HS-5 (cell line): ENCODE measurements at places on chromosomes 1 and 21.

- no peak for DNase-seq
Measured at GRCh38 chr1:19814681-19815503, at the start of gene RNF186. RNF186 (minus strand) TSS chr1:19815283; CDS start chr1:19815101, 182 bp downstream.

- no peak for DNase-seq
Measured at GRCh38 chr1:149877211-149877946, 22.0 kb upstream of the BOLA1 start.

DNA sequence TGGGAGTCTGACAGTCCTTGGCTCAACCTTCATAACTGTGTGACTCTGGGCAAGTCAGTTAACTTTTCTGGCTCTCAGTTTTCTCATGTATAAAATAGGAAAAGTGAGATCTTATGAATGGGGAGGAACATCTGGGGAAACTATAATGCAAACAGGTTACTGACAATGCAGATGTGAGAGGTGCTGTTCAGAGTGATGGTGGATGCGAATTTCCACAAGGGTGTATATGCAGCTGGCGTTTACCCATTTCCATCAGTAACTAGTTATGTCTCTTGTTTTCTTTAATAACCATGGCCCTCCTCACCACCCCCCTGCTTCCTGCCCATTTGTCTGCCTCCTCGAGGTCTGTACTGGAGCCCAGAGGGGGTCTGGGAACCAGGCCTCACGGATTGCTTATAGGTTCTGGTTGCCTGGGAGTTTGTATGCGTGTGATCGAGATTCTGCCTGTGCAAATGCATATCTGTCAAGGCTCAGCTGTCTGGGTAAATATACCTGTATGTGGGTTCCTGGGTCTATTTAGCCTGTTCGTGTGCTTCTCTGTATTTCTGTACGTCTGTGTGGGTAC is 44.4 kb downstream of the AHDC1 start:
- DNase-seq = no peak

GRCh38 chr1:31727195-31727594 is 23.4 kb upstream of the COL16A1 start:
- DNase-seq = no peak

GRCh38 chr1:24127134-24127800 is 15.3 kb upstream of the MYOM3 start:
- no peak for DNase-seq

- DNase-seq = no peak
Measured at GRCh38 chr1:26493267-26493666, 21.0 kb downstream of the HMGN2 start.

DNA sequence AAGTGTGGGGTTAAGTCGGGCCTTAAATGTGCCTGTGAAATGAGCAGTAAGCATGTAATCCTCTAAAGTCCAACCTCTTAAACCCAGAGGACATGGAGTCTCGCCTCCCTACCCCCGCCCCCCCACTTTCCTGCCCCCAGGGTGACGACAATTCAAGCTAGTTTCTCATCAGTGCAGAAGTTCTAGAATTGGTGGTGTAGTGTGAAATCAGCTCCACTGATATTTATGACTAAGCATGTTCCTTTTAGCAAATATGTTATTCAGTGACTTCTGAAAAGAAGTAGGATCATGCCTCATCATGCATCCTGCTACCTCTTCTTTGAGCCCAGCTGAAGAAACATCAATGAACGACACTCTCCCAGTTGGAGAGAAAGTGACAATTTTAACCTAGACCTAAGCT is 2.6 kb upstream of the ABCB10 start:
- DNase-seq = no peak

- no peak for DNase-seq
Measured at GRCh38 chr1:156804572-156805243, 11.9 kb downstream of the SH2D2A start.
